ENCODE measurements at places on chromosomes 7 and 10.

GRCh38 chr7:47194516-47195057 lies 387.3 kb downstream of the TNS3 start:
- DNase-seq: no peak

DNA sequence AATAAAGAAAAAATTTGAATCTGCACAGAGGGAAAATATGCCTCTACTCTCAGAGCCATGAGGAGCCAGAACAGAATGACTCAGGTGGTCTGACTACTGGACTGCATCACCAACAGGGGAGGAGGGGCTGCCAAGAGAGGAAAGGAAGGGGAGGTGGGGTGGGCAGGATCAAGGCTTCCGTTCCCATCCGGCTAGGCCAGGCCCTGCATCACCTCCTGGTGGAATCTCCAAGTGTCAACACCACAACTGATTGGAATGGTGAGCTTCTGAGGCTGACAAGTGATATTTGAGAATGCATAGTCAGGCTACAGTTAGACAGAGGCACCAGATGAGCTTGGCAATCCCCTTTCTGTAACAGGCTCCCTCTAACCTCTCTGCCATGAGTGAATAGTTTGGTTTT lies 10.4 kb upstream of the GPR26 start:
- no peak for DNase-seq

GRCh38 chr10:127158662-127159061 lies 37.7 kb downstream of the INSYN2A start:
- DNase-seq: no peak

DNA sequence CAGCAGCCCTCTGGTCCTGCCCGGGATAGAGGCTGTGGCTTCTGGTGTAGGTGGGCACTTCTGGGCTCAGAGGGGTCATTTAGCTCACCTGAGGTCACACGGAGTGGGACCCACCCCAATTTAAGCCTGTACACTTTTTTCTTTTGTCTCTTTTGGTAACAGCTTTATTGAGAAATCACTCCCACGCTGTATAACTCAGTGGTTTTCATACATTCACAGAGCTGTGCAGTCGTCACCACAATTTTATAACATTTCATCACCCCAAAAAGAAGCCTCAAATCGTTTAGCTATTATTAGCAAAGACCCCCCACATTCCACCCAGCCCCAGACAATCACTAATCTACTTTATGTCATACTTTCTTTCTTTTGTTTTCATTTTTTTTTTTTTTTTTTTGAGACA lies 62.3 kb downstream of the LHPP start:
- no peak for DNase-seq

DNA sequence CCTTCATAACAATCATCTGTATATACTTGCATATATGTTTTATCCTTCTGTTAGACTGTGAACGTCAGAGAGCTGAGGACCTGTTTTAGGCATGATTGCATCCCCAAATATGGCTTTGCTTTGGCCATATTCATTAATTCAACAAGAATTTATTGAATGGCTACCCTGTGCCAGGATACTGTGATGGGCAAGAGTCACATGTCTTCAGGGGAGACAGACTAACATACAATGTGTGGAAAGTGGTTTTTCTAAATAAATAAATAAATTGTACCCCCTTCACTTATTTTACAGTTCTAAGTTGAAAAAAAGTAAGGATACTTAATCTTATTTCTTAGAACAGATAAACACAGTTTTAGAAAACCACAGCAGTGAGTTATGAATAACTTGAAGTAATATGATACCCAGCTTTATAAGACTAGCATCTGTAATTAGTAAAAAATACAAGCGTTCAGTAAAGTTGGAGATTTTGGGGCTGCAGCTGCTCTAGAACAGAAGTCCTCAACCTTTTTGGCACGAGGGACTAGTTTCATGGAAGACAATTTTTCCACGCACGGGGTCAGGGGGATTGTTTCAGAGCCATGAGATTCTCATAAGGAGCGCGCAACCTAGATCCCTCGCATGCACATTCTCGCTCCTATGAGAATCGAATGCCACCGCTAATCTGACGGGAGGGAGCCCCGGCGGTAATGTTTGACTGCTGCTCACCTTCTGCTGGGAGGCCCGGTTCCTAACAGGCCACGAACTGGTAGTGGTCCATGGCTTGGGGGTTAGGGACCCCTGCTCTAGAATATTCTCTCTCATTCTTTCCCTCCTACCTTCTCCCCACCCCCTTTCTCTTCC lies 89.4 kb upstream of the MTPN start:
- DNase-seq: no peak

- DNase-seq: peak; percentile 9
Measured at GRCh38 chr10:24617771-24618396, 105.8 kb downstream of the ARHGAP21 start.

GRCh38 chr7:130141161-130141883 lies 63.9 kb downstream of the TMEM209 start:
- no peak for DNase-seq

DNA sequence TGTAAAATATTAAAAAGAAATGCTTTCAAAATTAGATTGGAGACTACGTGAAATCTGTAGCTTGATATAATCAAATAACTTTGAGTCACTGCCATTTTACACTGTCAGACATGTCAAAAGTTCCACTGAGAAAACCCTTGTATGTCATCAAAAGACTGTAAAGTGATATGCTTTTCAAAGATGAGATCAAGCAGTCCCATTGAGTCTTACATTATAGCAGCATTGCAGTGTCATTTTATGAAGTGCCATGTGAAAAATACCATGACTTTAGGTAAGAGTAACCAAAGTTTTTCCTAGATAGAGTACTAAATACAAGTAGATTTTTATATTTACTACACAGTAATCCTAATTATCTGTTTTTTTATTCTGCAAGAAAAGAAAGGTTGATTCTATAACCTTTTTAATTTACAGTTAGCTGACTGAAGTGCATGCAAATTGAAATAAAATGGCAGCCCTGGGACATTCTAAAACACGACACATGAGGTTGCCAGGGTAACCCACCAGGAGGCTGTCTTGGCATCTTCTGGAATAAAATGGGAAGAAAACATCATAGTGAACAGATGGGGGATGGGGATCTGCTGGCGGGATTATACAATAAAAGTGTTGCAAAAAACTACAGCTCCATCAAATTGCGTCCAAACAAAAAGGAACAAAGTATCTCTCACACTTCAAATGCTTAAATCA lies 91.3 kb upstream of the TMEM106B start:
- DNase-seq: no peak

- no peak for DNase-seq
Measured at GRCh38 chr7:103690242-103690974, 244.4 kb upstream of the SLC26A5 start.

GRCh38 chr7:26479581-26479980 lies 187.9 kb downstream of the SNX10 start:
- DNase-seq: no peak

DNA sequence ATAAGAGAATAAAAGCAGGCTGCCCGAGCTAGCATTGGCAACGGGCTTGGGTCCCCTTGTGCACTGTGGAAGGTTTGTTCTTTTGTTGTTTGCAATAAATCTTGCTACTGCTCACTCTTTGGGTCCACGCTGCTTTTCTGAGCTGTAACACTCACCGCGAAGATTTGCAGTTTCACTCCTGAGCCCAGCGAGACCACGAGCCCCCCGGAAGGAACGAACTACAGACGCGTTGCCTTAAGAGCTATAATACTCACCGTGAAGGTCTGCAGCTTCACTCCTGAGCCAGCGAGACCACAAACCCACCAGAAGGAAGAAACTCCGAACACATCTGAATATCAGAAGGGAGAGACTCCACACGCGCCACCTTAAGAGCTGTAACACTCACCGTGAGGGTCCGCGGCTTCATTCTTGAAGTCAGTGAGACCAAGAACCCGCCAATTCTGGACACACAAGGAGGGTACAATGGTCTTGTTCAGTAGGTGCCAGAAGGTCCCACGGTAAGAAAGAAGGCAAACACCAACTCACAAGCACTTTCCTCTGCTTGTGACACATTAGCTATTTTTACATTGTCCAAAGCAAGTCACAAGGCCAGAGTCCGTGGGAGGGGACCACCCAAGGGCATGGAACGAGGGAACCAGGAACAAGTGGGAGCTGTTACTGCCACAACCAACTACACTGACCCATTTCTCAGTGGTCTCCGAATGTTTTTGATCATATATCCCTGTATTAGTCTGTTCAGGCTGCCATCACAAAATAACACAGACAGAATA lies 29.2 kb upstream of the CACUL1 start:
- DNase-seq: no peak

DNA sequence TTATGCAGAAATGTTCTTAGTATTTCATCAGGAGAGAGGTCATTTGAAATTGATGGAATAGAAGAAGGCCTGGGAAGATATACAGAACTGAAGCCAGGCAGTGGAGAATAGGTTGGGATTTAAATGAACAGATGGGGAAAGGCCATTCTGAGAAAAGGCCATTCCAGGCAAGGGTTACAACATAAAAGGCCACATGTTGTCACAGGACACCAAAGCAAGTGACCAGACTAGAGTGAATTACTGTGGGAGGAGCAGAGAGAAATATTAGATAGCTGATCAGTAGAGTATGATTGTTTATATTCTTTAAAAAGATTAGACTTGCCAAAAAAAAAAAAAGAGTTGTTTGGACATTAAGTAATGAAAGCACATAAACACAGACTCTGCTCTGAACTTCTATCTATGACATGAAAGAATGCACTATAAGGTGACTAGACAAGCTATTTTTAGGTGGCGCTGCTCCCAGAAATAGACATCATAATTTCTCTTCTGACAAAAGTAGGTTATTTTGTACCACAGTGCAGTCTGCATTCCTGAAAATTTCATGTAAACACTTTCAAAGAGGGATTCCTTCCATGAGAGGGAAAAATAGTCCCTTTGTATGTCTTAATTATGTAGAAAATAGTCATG lies 55.2 kb upstream of the DKK1 start:
- no peak for DNase-seq

GRCh38 chr10:75226095-75226494 lies 9.7 kb downstream of the COMTD1 start:
- DNase-seq: no peak

DNA sequence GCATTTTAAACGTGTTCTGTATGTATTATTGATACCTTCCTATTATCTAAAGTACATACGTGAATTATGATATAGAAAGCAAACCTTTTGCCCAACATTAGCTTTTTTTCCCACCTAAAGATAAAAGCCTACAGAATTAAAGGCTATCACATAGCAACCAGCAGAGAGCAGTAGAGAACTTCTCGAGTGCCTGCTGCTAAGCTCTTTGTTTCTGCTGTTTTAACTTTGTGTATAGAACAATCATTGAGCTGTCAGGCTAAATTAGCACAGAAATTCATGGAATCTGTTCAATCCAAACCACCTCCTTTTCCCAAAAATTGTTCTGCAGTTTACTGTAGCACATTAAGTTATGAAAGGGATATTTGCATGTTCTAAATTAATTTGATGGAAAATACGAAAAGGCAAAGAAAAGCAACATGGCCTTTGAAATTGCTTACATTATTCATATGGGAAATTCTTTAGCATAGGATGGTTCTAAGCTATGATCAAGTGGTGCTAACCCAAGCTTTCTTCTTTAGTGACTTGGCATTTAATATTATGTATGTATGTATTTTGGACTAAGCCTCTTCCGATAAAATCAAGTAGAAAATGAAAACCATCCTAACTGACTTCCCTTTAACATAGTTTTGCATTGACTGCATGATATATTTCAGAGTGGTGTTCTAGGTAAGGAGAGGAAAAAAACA lies 1288.5 kb downstream of the GATA3 start:
- no peak for DNase-seq

GRCh38 chr7:18896343-18896975 lies 221.0 kb downstream of the TWIST1 start:
- no peak for DNase-seq

DNA sequence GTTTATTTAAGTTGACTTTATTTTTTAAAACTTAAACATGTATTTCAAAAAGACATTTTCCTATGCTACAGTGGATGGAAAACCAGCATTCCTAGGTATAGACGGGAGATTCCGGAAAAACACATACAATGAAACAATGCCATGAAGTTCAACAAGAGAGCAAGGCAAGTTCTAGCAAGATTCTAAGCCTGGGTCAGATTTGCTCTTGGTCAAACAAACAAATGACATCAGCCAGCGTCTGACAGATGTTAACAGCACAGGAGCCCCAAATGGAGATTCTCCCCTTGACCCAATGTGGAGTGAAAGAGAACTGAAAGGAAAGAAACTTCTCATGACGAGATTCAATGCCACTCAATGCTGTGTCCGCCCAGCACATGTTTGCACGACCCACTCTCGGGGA lies 149.9 kb downstream of the NEURL1 start:
- no peak for DNase-seq

DNA sequence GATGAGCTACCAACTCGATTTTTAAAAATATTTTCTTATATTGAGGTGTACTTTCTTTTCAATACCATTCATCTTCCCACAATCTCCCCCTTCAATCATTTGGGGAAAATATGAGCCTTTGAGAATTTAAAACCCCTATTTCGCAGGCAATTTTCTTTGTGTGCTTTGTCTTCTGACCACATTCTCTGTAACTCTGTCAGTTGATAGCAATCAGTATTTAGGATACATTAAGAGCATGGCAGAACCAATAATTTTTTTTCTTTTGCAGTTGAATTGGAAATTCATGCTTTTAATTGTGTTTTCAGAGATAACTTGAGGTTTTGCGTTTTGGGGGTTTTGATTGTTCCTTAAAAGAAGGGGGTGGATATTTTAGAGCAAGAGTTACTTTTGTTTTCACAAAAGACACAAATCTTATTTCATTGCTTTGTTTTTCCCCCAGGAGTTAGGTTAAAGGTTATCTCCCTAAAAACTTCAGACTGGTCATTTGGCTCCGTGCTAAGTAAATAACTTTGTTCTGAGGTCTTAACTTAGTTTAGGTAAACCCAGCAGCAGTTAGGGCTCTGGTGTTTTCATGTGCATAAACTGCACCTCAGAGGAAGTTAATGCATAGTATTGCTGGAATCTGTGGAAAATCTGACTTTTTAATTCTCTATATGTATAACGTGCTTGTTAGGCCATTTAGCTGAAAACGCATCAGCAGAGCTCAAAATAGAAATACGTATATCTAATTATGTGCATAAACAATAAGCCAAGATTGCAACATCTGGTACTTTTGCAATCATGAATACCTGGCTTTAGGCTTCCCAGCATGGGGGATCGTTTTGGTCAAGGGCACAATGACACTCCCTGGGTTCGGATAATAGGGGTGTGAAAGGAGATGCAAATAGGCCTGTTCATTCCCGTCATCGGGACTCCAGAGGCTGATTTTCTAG lies 676.4 kb upstream of the ANKRD30A start:
- DNase-seq: no peak

GRCh38 chr7:2478399-2478785 lies 2.2 kb upstream of the GRIFIN start:
- no peak for DNase-seq

DNA sequence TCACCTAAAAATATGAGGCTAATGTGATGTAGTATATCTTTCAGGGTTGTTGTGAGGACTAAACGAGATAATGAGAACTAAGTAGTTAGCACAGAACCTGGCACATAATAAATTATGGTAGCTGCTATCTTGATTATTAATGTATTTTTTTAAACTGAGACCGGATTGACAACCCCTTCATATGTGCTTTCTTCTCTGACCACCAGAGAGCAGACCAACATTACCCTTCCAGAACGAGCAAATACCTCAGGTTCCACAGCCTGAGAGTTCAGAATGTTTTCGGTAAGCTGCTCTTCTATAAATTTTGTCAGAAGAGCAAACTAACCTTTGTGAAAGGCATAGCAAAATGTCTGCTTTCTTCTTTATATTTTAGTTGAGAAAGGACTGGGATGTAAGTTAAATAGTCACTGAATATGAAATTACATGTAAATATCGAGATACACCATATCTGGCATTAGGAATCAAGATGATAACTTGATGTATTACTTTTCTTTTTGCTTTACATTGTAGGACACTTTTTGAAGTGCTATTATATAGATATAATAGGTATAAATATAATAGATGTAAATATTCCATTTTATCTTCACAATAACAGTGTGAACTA lies 13.6 kb upstream of the BPGM start:
- DNase-seq: peak; percentile 9
